ENCODE measurements at places on chromosomes 2 and 18.

- DNase-seq = no peak
Measured at GRCh38 chr2:219453671-219454590, 19.3 kb downstream of the SPEG start.

DNA sequence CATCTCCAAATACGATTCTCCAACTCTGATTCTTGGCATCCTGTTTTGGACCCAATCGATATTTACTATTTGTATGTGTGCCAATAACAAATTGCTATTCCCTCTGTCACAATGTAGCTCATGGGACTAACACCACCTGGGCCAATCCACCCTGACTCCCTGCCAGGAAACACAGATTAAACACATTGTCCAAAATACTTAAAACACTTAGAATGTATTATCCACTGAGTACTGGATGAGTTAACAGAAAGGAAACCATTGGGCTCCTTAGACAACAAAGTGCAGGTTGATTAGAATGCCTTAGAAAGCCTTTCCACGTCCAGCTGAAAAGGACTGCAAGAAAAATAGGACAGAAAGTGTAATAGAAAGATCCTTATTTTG, 79.4 kb upstream of the ARHGAP28 start:
- DNase-seq = no peak

GRCh38 chr2:128558895-128559532, 240.3 kb upstream of the HS6ST1 start:
- no peak for DNase-seq

DNA sequence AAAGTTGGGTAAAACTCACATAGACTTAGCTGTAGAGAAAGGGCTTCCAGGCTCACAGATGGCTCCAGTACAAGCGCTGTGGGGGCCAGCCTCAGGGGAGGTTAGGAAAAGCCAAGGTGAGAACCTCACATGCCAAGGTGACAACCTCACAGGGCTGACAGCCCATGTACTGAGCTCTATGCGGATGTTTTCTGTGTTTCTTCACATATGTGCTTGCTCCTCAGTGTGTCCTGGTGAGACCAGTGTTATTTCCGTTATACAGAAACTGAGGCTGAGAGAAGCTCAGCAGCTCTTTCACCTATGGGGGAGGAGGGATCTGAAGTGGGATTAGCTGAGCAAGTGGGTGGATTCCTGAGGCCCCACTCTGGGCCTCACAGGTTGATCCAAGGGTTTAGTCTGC, 67.3 kb downstream of the INPP4A start:
- no peak for DNase-seq

GRCh38 chr18:73199151-73199550, 331.4 kb upstream of the NETO1 start:
- no peak for DNase-seq

DNA sequence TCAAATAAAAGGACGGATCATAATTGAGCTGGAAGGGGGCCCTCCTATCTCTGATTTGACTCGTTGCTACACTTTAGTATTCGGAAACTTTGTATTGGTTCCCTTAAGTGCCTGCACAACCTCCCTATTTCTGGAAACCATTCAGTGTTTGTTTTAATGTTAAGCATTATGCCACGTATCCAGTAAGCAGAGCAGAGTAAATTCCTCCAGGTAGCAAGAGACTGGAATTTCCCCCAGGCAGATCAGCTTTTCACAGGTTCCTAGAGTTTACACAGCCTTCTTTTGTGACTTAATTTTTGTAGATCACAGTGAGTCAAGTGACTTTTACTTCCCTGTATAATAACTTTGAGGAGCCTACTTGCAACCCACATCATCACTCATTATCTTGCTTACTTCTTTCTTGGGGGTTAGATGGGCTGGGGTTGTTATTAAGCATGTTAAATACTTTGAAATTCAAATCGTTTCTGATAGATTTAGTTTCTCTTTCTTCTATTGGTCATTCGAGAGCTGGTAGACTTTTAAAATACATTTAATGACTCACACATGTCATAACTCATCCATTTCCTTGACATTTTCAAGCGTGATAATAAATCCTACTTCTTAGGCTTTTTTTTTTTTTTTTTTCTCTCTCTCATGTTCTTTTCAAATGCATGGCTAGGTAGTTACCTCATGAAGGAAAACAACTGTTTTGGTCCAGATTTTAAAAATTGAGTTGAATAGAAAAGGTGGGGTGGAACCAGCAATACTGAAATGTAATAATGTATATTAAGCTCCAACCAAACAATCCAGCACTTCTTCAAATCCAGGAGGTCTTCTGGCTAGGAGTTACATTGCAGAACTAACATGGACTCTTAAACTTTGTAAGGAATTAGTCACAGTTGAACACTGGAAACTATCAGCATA, 219.3 kb downstream of the NEDD4L start:
- no peak for DNase-seq

DNA sequence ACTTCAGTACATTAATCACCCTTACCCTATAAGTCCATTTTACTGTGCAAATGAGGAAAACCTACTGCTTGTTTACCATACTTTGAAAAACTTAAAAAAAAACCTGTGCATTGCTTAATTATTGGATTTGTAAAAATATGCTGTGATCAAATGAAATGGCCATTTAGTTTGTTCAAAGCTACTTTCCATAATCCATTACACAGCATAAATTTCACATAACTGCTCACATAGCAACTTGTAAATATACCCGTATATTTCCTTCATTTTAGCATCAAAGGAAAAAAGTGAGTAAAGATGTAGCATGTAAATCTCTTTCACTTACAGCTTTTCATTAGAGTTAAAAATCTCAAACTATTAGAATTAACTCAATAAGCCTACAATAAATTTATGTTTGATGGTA, 415.1 kb downstream of the NR4A2 start:
- DNase-seq = no peak

DNA sequence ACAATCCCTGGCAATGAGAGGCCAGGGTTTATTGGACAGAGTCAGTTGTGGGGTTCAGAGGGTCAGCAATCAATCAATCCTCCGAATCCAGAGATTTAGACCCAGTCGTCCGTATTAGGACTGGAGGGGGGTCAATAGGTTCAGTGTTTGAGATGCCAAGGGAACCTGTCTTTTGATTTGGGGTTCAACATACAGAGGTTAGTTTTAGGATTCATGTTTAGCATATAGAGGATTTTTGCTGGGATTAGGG, 292 bp downstream of the GMPPA start:
- DNase-seq = no peak

DNA sequence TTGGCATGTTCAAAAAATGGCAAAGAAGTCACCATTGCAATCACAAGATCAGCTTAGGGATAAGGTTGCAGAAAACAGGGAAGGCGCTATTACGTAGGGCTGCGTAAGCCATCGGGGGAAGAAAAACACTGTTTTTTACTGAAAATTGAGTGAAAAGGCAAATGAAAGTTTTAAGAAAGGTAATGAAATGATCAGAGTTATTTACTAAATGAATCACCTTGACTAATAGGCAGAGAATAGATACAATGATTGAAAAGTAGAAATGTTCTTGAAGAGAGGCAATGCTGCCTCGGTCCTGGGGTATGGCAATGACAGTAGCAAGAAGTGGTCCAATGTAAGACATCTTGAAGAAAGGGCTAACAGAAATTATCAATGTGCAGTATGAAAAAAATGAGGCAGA, 1227.8 kb upstream of the ZEB2 start:
- DNase-seq = no peak

GRCh38 chr2:27001950-27002349, 30.8 kb upstream of the TMEM214 start:
- DNase-seq = no peak

DNA sequence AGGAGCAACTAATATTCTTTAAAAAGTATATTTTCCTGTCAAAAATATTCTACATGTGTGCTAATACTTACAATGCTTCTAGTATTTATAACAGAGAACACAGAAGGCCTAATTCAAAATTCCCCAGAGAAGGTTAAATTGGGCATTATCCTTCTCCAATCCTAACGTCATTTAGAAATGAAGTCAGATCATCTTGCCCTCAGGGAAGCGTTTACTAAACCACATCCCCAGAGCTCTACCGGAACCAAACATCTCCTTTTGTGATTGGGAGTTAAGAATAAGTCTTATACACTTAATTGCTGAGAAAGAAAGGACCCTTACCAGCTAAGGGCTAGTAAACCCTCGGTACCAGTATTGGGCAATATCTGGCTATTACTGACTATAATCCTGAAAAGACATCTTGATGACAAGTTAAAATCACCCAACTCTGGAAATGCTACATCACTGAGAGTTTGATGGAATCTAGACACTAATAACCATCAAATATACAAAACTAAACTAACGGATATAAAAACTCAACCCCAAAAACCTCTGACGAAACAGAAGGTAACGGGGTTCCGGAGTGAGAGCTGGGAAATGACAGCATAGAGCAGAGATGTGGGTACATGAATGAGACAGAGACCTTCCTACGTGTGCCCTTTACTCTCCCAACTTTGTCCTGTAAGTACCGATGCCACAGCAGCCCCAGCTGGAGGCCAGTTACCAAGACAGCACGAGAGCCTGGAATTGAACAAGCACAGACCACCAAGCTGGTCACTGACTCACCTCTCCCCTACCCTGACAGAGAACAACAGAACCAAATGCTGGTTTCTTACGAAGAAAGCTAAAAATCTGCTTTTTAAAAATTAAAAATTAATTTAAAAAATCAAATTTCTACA, 35.0 kb downstream of the WDSUB1 start:
- DNase-seq = no peak

- no peak for DNase-seq
Measured at GRCh38 chr2:101524806-101525430, 50.0 kb upstream of the RFX8 start.

- DNase-seq = no peak
Measured at GRCh38 chr2:503288-503999, 173.8 kb downstream of the TMEM18 start.

DNA sequence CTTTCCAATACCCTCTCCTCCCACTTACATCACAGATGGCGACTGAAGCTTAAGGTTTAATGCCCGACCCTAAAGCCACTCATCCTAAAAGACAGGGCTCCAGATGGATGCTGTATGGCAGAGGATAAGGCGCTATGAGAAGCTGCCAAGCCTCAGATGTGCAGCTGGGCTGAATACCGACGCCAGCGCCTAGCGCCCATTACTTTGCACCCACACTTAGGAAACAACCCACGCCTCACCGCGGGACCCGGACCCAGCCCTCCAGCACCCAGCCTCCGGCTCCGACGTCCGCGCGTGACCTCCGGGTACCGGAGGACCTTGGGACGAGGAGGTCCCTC, 335 bp downstream of the TRAK2 start:
- no peak for DNase-seq

GRCh38 chr2:26970928-26971627, 641 bp downstream of the MAPRE3 start:
- no peak for DNase-seq

GRCh38 chr2:125398738-125399524, 1257.0 kb upstream of the GYPC start:
- no peak for DNase-seq

DNA sequence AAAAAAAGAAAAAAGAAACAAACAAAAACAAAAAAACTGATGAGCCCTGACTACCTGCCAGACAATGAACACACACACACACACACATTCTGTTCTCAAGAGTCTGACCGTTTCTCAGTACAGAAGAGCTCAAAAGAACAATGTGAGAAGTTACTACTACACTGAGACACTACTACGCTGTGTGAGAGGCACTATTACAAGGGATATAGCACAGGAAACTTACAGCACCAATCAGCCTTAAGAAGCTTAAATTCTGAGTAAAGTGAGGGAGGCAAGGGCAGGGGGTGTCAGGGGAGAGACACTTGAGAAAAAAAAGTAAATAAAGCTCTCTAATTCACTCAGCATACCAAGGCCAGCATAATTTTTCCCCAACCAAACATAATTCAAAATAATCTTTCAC, 32.5 kb downstream of the WDR33 start:
- DNase-seq = no peak

DNA sequence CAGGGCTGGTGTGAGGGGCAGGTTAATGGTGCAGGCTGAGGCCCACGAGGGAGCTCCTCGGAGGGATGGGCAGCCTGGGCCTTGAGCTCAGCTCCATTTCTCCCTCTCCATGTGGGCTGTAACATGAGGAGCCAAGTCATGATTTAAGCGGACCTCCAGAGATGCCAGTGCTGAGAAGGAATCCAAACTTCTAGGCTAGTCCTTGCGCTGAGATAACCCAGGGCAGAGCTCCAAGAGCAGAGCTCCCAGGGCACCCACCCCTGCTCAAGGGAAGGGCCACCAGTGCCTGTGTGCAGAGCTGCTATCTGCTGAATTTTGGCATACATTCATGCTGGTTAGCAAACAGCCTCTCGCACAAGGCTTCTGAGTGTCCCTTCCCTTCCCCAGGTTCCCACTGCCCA, 95.1 kb downstream of the MRO start:
- no peak for DNase-seq

DNA sequence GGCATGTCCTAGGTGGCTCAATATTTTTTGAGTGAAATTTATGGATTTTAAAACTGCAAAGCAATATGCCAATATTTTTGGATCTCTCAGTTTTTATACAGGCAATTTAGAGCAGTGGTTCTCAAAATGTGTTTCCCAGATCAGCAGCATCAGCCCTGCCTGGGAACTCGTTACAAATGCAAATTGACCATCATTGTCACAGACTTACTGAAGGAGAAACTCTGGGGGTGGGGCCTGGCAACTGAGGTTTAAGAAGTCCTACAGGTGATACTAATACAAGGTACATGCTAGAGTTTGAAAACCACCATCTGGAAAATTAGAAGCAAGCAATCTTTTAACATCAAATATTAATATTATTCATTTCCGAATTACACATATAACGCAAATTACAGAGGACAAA, 215.6 kb upstream of the PID1 start:
- DNase-seq = no peak

DNA sequence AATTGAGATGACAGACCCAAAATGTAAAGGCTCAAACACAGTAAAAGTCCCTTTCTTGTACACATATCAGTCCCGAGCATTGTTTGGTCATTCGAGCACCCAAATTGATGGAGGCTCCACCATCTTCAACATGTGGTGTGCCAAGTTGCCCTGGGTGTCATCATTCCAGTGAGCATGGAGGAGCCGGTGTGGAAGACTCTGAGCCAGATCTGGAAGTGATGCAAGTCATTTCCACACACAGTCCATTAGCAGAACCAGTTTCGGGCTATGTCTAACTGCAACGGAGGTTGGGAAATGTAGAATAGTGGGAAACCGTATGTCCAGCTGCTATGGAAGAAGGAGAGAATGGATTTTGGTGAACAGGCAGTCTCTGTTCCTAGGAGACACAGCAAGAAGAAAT, 40.9 kb upstream of the BZW1 start:
- no peak for DNase-seq

GRCh38 chr18:13414102-13414501, 195.5 kb downstream of the LDLRAD4 start:
- DNase-seq = no peak
